M059J (cell line): ENCODE measurements at places on chromosomes 4 and X. TPM values are rescaled to one million over a fixed set of nuclear protein-coding genes. Genes with fewer than 3 reads are reported as not detected.
A peak's percentile ranks its signal among the peaks of the same experiment; 100 is the strongest.

F9 gene
- total RNA-seq = not detected in 2 replicates

SPANXA1 gene
- not detected in 2 replicates for total RNA-seq

NMU gene
- 5.2 and 9.6 TPM in 2 replicates for total RNA-seq

CSAG2 gene
- total RNA-seq = not detected in 2 replicates

HSFX1 gene
- total RNA-seq = 0.42 and 0.59 TPM in 2 replicates

RAB39B gene
- 0.17 TPM in 1 of 2 replicates, not detected in the other for total RNA-seq

GRCh38 chr4:107685740-107686139 is 34.3 kb downstream of the PAPSS1 start:
- DNase-seq = no peak

GRCh38 chrX:150936556-150936955 is 38.1 kb upstream of the CD99L2 start:
- DNase-seq = no peak

DNA sequence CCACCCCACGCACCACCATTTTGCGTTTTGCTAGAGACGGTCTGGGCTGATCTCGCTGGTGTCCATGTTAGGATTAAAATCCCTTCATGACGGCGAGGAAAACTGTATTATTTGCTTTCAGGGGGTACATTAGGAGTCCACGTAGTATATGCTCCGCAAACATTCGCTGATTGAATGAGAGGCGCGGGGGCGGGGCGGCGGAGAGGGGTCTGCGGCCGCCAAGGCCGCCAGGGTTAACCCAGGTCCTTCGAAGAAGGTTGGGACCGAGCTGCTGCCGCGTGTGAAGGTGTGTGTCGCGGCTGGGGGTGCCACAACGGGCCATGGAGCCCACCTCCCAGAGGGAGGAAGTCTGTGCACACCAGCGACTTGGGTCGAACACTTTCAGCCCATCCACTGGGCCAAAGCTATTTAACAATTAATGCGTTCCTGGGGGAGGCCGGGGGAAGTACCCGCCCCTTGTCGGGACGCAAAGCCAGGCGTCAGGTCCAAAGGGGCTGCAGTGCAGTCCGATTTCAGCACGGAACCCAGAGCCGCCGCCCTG is 6.4 kb upstream of the PITX2 start:
- no peak for DNase-seq

DNA sequence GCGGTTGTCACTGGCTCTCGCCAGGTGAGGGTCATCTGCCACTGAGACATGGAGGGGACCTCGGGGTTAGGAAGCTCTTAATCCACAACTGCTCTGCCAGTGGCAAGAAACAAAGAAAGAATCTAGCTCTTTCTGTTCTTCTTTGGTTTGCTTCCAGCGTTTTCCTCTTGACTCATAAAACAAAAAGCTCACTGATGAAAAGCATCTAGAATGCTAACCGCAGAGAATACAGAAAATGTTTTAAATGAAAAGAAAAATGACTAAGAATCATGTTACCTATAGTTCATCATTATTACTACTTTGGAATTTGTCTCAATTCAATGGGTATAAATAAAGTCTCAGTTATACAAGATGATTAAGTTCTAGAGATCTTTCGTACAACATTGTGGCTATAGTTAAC is 274.8 kb upstream of the TENM3 start:
- DNase-seq = peak; percentile 83

DNA sequence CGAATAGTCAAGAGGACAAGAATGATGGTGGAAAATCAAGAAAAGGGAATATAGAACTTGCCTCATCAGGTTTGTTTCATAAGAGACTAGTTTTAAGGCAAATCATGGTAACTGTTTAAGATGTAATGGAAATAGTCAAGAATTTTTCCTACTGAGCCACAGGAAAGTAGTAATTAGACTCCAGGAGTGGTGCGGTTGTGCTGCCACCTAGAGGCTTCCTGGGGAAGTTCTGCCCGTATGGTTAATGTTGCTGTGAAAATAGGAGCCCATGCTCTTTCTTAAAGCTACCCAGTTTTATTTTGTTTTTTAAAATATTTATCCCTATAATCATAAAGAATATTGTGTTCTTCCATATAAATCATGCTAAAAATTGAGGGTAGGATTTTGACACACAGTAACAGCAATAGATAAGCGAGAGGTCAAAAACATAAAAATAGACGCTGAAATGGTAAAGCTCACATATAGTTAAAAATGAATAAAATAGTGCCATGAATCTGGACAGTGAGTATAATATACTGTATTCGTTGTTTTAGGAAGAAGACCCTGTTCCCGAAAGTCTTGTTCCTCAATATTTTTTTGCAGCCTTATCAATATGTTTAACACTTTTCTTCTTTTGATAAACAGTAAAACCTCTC is 87.0 kb downstream of the PHOX2B start:
- DNase-seq = peak; percentile 66

- DNase-seq = peak; percentile 69
These were observed 11.7 kb upstream of the MAEA start for GRCh38 chr4:1277667-1278665.

- DNase-seq = no peak
These were observed 738.2 kb downstream of the ARAP2 start for GRCh38 chr4:35506161-35506560.

- peak; percentile 15 for DNase-seq
These were observed 104.1 kb downstream of the ATXN3L start for GRCh38 chrX:13215729-13216128.

- no peak for DNase-seq
These were observed 22.7 kb downstream of the JADE1 start for GRCh38 chr4:128832243-128832625.

GRCh38 chrX:15335135-15336022 is at the start of gene PIGA:
TSS of gene PIGA (minus strand) at chrX:15335523. CDS start at chrX:15331930, 3,593 bp downstream.
- DNase-seq = peak; percentile 98

DNA sequence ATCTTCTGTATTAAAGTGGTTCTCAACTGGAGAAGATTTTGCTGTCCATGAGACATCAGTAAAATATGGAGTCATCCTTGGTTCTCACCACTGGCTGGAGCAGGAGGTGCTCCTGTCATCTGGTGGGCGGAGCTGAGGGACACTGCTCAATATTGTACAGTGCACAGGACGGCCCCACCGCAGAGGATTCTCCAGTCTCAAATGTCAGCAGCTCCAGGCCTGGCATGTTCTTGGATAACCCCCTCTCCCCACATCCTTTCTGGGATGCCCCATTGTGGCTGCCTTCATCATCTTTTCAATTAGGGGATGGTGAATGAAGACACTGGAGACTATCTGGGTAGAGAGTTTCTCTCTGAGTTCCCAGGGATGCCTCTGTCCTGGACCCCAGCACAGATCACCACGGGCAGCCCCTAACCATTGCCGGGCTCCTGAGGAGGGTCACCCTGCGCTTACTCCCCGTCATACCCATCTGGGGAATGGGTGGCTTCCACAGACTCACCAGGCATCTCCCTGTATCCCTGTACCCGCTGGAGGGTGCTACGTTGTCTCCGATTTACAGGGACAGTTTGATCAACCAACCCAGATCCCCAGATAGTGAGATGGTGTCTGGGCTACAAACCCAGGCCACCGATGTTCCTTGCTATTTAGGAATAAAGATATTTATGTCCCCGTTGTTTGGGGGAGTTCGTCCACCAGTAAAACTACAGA is 21.9 kb upstream of the P2RY8 start:
- DNase-seq = no peak

GRCh38 chr4:22921936-22922335 is 229.2 kb downstream of the GBA3 start:
- DNase-seq = no peak

DNA sequence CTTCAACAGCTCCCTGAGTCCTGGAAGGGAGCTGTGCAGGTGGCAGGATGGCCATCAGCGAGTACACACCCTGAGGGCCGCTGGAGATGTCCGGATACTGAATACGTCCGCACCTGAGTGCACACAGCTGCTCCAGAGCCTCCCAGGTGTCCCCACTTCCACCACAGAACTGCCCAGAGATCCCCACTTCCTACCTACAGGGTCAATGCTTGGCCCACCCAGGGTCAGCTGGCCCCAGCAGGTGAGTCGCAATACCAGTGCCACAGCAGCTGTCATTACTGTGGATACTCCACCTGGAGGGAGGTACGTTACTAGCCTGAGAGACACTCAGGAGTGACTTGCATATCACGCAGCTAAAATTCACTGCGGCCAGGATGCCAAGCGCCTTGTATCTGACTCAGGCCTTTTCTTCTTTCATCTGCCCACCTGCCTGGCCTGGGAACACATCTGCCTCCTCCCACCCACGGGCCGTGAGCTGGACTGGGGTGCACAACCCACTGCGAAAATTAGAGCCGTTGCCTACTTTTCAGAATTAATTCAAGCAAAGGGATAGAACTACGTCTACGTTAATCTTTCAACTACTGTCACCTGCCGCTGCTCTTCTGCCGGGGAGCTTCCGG is 9.4 kb downstream of the C4orf50 start:
- no peak for DNase-seq
